ENCODE measurements at places on chromosomes 16 and 17.

DNA sequence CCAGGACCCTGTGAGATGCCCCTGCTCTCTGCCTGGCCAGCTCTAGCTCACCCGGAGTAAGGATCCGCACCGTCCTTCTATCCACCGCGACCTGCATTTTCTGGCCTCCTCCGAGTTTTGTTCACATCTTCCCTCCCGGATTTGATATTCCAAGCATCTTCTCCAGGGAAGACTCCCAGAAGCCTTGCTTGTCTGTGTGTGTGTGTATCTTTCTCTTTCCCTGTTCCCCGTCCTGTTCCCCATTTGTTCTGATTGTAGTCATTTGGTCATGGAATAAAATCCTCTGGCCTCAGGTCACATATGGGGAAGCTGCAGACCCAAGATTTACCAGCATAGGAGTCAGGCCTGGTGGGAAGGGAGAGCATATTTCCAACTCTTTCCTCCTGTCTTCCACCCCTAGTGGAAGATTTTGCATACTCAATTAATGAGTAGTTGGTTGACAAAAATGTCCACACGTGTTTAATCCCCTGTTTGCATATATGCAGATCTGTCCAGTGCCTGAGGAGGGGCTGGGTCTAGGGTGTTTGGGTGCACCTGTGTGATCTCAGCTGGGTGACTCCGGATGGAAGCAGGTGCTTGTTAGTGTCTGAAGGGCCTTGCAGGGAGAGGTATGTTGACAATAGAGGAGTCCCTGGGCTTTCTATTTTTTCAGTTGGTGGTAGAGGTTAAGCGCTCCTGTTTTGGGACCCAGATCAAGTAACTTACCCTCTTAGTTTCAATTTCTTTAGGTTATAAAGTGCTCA is 1.9 kb downstream of the PRAC1 start:
- no peak for DNase-seq

GRCh38 chr17:77213778-77214132 is 73.0 kb downstream of the SEC14L1 start:
- no peak for DNase-seq

DNA sequence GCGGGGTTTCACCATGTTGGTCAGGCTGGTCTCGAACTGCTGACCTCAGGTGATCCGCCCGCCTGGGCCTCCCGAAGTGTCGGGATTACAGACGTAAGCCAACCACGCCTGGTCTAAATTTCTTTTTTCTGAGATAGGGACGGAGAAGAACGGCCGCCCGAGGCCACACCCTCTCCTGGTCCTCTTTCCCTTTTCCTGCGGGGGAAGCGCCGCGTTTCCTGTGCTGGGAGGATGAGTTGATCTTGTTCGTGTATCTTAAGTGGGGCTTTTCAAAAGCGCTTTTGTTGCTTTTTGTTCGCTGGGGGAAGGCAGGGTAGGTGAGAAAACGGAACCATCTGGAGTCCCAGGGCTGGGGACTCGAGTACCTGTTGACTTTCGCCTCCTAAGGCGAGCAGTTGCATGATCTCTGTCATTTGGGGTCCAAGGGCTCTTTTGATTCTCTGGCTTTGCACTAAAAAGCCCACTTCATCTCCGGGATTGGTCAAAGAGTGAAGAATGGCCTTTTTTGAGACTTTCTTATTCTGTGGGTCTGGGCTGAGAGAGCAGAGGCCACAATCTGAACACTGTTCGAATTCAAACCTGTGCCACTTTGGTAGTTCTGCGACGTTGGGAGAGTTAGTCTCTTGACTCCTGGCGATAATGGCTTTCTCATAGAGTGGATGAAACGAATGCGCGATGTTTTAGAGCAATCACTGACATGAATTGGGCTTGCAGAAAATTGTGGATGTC is 1.3 kb downstream of the FUS start:
- DNase-seq, result no peak

GRCh38 chr16:66741169-66741900 is 10.1 kb downstream of the DYNC1LI2 start:
- no peak for DNase-seq

- no peak for DNase-seq
These were observed 6.6 kb downstream of the PTX4 start for GRCh38 chr16:1481906-1482835.

- DNase-seq, result no peak
These were observed 61.4 kb downstream of the HAPSTR1 start for GRCh38 chr16:9152649-9153501.

DNA sequence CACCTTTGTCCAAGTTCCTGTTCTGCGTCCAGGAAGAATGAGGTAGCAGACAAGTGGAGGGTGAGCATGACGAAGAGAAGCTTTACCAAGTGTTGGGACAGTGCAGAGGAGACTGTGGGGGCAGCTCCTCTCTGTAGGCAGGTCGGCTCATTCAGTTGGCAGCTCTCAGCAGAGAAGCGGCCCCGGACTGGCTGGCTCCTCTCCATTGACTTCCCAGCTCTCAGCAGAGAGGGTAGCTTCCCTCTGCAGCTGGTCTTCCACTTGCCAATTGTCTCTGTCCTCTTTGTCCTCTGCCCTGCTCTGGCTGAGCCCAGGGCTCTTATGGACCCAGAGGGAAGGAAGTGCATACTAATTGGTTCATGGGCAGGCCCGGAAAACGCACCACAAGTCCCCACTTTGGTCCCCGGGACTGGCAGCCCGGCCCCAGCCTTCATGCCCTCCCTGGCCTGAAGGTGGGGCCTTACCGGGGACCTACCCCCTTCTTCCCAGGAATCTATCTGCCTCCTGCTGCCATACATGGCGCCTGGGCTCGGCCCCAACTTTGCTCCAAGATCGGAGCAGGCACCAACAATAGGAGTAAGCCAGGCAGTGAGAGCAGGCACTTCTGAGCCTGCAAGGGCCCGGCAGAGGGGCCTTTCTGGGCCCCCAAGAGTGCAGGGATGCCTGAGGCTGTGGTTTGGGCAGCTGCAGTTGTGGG is 10.1 kb downstream of the KCTD5 start:
- no peak for DNase-seq

GRCh38 chr16:80457871-80458270 is 82.9 kb upstream of the DYNLRB2 start:
- DNase-seq, result no peak

- no peak for DNase-seq
These were observed 17.6 kb downstream of the SRCIN1 start for GRCh38 chr17:38587947-38588787.

DNA sequence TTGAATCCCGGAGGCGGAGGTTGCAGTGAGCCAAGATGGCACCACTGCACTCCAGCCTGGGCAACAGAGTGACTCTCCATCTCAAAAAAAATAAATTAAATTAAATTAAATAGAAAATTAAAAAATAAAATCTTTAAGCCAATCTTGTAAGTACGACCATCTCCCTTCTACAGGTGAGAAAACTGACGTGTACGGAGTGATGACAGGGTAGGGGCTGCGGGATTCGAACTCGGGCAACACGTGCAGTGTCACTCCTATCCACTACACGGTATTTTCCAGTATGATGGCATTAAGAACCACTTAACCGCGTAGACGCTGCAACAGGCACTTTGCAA is 762 bp downstream of the WDR59 start:
- DNase-seq, result no peak

DNA sequence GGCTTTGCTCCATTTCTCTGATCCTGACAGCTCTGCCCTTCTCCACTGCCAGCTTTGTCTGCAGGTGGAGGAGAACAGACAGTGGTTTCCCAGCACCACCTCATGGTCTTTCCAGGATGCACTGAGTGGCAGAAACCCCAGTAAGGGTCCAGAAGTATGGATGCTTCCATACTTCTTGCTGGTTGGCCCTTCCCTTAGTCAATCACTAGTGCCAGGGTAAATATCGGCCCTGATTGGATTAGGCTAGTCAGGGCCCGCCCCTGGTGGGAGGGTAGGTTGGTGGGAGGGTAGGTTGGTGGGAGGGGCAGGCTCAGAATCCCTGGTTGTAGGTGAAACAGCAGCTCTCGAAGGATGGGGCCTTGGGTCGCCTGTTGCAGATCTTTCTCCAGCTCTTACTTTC is 10.2 kb downstream of the RNF213 start:
- no peak for DNase-seq

DNA sequence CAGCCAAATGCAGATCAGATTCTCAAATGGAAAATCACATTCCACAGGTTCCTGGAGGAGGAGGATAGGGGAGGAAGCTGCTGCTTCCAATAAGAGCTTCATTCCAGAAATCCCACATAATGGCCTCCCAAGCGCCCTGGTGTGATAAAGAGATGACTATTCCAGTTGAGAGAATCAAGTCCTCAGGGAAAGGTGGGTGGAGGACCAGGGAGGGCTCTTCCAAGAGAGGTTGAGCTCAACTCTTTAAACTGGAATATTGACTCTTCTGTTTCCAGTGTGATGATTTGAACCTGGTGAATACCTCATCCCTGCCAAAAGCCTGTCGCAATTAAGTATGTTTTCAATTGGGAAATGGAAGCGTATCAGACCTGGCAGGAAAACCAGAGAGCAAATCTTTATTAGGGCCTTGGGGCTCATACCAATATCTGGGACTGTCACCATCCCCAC is 81.4 kb upstream of the DYNLRB2 start:
- DNase-seq, result no peak

DNA sequence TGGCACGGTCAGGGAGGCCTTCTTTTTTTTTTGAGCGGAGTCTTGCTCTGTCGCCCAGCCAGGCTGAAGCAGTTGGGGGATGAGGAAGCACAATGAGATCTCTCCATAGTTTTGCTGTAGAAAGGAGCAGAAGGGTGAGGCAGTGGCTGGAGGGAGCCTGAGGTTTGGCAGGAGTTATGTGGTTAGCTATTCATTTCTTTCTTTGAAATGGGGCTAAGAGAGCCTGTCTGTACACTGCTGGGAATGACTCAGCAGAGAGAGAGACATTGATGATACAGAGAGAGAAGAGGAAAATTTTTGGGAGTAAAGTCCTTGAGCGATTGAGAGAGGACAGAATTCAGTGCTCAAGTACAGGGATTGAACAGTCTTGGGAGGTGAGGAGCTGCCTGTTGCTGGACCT is 22.1 kb downstream of the NOS2 start:
- DNase-seq, result no peak

- DNase-seq, result no peak
These were observed 19.2 kb downstream of the TMEM114 start for GRCh38 chr16:8571061-8571596.

- no peak for DNase-seq
These were observed 6.7 kb downstream of the ALOX12B start for GRCh38 chr17:8080799-8081219.

DNA sequence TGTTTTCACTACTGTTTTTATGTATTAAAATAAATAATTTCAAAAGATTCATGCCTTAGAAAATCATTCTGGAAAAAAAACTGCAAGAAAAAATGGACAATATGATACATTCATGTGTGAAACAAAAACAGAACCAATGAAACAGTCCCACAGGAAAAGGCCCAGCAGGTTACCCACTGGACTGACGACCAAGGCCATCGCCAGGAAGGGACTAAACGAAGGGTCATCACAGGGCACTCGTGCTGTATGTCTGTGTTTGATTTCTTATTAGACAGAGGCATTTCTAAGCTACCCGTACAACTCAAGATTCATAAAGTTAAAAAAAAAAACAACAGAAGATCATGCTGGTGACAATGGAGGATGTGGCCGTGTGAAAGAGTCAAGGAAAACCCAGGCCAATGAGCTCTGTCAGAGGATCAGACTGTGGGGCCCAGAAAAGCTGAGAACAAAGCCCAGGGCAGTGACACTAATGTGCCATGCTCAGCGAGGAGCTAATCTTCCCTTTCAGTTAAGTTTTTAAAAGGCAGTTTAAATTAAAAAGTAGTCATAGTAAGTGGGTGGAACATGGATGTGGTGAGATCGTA is 31.8 kb downstream of the NSMCE1 start:
- DNase-seq, result no peak

DNA sequence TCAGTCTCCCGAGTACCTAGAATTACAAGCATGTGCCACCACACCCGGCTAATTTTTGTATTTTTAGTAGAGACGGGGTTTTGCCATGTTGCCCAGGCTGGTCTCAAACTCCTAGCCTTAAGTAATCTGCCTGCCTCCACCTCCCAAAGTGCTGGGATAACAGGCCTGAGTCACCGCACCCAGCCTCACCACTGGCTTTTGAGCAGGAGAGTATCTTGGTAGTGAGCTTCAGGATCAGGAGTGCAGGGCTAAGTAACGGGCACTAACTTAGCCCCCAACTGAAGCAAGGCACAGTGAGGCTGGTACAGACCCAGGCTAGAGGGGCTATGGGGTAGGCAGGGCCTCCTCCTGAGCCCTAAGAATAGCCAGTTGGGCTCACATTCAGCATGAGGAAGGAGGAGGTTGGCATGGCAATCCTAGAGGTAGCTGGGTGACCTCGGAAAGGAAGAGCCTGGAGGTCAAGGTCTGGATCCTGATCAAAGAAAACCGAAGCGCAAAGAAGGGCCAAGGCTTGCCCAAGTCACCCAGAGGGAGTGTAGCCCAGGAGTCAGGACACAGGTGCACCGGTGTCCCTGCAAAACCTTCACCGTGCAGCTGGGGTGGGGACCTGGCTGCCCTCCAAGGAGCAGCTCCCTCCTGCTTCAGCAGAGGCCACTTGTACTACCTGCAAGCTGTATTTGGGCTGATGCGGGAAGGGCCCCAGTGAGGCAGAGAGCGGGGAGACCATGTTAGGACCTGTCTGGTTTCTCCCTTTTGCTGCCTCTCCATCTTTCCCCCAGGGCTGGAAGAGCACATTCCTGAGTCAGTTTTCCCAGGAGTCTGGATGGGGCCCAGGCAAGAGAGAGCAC is 1.3 kb upstream of the ADGRG5 start:
- DNase-seq, result no peak

- DNase-seq, result no peak
These were observed 17.0 kb downstream of the DUSP14 start for GRCh38 chr17:37506678-37507077.

- no peak for DNase-seq
These were observed 2.2 kb downstream of the HSD17B2 start for GRCh38 chr16:82037251-82037650.

DNA sequence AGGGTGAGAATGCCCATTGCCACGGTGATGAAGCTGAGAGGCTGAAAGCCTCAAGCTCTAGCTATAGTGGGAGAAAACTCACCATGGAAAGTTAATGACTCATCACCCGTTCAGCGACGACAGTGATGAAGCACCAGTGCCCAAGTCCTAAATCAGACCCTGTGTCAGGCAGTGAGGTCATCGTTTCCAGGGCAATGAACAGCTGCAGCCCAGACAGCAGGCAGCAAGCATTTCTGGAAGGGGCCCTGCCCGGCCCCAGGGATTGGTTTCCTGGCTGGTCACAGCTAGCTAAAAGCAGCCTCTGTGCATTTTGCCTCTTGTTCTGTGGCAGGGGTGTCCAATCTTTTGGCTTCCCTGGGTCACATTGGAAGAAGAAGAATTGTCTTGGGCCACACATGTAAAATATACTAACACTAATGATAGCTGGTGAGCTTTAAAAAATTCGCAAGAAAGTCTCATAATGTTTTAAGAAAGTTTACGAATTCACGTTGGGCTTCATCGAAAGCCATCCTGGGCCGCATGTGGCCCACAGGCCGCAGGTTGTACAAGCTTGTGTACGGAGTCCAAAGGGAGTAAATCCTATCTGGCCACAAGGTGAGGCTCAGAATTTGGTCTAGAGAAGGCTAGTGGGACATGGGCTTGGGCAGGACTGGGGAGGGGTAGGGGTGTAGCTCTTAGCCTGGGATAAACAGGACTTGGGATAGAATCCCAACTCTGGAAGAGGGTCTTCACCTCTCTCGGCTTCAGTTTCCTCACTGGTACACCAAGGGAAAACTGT is 40.6 kb downstream of the MIS12 start:
- peak; percentile 27 for DNase-seq
